ENCODE measurements at places on chromosomes 13 and 19.

DNA sequence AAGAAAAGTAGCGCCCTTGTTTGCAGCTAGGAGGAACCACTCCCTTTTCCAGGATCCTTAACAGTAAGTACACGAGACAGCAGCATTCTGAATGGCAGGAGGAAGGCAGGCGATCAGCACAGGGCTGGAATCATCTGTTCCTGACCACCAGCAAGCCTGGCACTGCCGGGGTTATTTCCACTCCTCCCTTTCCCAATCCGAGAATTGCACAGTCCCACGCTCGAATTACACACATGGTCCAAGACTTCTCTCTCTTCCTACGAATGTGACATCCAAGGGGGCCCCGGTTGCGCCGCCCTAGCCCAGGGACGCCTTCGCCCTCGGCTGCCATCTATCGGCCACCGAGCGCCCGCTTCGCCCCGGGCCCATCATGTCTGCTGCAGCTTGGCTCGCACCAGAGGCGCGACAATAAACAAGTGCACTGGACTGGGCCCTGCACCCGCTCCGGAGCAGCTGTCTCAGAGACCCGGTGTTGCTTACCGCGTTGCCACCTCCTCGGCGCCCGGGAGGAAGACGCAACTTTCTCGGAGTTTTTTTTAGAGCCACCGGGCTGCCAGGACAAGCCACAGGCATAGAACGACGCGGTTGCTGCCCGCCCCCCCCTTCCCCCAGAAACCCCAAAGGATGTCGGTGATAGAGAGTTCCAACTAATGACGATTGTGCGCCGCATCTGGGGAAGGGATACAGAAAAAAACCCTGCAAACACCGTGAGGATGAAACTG, at the start of gene SLITRK5:
Gene SLITRK5 (plus strand): TSS at position 341 of the 722 bp plus-strand sequence. CDS start 4,018 bp downstream, outside the sequence.
- peak; percentile 79 for DNase-seq

- no peak for DNase-seq
Measured at GRCh38 chr13:83622422-83622784, 259.9 kb downstream of the SLITRK1 start.

- DNase-seq, result no peak
Measured at GRCh38 chr13:37109051-37109678, 3.7 kb upstream of the CSNK1A1L start.

DNA sequence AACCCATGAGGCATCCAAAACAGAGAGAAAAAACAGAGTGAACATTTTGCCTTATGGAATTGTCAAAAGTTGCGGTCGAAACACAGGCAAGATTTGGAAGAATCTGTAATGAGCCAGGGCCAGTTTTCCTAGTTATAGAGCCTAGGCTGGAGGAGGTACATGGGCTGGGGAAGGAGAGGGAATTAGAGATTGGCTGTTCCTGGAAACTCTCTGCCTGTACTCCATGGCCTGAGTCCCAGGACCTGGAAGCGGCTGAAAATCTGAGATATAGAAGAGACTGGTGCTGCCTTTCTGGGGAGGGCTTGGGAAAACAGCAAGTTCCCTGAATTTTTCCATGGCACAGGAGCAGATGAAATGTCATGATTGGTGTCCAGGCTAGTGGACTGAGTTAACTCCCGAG, 122.8 kb upstream of the KLF12 start:
- no peak for DNase-seq

DNA sequence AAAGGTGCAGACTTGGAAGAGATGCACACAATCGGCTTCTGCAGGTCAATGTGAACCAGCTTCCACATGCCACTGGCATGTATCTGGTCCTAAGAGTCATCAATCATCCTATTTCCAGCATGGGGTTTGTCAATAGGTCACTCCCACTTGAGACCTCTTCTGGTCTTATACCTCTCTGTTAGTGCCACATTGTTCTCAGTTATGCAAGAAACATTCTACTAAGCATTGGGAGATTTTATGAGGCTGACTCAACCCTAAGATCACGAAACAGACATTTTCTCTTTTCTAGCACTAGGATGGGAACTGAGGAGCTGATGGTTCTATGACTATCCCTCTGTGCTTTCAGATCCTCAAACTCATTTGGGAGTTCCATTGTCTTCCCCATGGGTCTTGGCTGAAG, 581.5 kb upstream of the KLF12 start:
- no peak for DNase-seq

GRCh38 chr19:30151081-30151480, 209.0 kb downstream of the URI1 start:
- DNase-seq, result no peak

DNA sequence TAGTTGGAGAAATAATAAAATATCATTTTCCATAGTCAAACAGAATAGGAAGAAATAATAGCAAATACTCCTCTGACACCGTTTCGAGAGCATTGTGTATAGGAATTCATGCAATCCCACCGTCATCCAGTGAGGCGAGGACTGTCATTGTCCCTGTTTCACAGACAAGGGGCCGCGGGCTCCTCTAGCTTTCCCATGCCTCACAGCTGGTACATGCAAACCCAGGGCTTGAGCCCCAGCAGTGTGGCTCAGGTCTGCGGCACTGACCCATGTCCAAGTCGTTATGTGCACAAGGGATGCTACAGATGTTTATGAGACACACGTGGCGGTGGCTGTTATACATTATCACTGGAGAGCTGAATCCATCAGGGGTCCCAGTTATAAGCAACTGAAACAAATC, 18.5 kb upstream of the ATP11A start:
- no peak for DNase-seq

DNA sequence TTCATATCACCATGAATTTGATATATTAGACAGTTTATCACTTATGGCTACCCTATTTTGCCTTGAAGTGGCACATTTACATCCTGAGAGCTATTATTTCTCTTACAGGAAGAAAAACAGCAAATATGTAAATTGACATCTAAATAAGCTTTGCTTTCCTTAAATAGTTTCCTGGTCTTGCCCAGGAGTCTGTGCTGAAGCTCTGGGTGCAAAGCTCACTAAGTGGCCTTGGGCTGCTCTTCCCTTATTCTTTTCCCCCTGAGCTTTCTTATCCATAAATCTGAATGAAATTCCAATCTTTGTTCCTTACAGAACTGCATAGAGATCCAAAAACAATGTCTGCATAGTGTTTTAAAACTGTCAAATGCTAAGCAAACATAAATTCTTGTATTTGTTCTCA, 56.3 kb downstream of the TNFSF13B start:
- no peak for DNase-seq

DNA sequence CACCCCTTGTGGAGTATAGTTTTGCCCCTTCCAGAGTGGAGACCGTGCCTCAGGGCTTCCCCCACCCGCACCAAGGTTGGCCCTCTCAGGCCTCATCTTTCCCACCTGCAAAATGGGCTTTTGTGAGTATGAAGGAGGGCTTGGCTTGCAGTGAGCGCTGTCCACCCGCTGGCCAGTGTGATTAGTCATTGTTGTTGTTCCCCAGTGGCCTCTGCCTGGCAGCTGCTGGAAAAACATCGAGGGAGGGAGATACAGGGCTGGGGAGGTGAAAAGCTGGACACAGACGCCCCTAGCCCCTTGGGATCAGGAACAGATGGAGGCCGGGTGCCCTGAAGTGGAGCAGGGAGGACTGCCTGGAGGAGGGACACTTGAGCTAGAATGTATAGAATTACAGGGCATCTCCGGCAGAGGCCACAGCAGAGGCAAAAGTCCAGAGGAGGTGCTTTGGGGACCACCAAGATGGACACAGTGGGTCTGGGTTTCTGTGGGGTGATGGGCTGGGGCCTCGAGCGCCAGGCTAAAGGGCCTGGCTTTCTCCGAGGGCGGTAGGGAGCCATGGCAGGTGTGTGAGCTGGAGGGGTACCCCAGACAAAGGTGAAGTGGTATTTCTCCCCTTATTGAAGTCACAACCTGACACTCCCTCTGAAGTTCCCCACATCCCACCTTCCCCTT, 3.9 kb upstream of the IL12RB1 start:
- no peak for DNase-seq

DNA sequence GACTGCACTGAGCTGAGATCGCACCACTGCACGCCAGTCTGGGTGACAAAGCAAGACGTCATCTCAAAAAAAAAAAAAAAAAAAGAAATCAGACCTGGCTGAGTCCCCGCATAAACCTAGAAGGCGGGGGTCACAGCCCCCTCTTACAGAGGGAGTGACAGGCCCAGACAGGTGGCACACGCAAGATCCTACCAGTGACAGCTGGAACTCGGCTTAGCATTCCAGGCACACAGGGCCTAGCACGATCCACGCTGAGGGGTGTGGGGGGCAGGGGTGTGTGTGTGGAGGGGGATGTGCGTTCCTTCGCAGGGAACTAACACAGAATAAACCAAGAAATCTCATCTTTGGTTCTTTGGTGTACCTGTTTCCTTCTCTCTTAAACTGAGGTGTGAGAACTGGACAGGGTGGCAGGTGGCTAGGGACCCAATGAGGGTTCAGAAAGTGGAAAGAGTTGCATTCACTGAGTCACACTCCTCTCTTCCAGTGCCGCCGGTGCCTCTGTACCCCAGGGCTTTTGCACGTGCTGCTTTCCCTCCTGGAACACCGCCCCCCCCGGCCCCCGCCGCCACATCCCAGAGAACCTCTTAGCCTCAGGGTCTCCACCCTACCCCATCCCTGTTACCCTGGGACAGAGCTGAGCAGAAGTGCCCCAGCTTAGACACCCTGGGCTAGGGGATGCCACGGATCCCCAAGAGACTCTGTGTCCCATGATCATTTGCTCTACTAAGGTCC, 5.0 kb downstream of the SGTA start:
- DNase-seq, result no peak

DNA sequence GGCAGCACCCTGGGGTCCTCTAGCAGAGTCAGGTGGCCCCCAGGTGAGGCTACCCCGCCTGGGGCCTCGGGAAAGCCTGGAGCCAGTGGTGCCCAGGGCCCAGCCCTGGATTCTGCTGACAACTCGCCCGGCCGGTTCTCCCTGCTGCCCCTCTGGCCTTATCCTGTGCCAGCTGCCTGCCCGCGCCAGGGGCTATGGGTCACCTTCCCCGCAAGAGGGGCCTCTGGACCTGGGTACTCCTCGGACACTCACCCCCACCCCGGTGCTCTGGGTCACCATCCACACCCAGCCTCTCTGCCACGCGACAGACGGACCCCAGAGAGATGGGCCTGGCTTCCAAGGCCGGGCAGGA, 24.0 kb downstream of the ZBTB7A start:
- DNase-seq, result no peak

DNA sequence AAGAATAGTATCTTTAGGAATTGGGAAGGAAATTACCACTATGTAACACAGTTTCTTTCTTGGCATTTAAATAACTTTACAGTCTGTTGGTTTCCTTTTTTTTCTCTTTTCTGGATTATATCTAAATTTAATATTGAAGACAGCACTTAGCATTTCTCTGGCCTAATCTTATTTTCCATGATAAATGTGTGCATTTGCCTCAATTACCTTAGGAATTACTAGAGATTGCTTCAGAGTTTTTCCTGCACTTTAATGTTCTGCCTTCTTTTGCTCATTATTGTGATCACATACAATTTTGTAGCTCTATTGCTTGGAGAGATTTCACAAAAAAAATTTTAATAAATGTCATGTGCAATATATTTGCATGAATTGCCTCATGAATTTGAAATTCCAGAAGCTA, 25.1 kb downstream of the DCT start:
- DNase-seq, result no peak

DNA sequence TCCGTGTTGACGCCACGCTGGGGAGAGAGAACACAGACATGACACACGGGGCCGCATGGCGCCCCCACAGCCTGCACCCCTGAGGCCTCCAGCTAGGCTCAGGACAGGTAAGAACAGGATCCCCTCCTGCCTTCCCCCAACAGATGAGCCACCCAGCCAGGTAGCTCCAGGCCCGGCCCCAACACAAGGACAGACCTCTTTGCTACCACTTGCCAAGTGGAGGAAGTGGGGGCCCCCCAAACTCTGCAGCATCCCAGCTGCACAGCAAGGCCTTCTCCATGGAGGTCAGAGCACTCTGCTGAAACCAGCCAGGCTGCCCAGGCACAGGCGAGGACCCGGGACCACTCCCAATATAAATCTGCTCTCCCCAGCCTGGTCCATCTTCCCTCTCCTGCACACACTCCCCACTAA, 31.5 kb downstream of the PEPD start:
- DNase-seq, result no peak

GRCh38 chr19:37779127-37780005, at the start of gene ZNF573:
Gene ZNF573, minus strand, starts transcription at chr19:37779586. Its CDS starts 5,857 bp downstream, at chr19:37773729.
- peak; percentile 84 for DNase-seq

DNA sequence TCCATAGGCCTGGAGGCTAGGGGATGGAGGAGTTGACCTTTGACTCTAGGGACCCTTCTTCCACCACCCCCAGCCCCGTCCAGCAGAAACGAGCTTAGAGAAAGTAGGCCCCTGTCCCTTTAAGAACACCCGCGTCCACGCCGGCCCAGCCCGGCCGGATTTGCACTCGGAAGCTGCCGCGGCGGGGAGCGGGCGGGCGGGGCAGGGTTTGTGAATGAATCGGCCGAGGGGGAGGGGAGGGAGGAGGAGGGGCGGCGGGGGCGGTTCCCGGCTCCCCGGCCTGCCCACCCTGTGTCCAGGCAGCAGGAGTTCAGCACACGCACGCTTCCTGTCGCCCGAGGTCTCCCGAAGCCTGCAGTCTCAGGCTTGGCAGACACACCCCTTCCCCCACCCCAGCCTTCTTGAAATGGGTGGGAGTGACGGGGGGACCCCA, 1.5 kb downstream of the UNC13A start:
- DNase-seq, result no peak

GRCh38 chr13:97057176-97057575, 62.9 kb upstream of the OXGR1 start:
- no peak for DNase-seq
